Panc1 (cell line): ENCODE measurements at places on chromosomes 2 and 18.
A peak's percentile ranks its signal among the peaks of the same experiment; 100 is the strongest.

DNA sequence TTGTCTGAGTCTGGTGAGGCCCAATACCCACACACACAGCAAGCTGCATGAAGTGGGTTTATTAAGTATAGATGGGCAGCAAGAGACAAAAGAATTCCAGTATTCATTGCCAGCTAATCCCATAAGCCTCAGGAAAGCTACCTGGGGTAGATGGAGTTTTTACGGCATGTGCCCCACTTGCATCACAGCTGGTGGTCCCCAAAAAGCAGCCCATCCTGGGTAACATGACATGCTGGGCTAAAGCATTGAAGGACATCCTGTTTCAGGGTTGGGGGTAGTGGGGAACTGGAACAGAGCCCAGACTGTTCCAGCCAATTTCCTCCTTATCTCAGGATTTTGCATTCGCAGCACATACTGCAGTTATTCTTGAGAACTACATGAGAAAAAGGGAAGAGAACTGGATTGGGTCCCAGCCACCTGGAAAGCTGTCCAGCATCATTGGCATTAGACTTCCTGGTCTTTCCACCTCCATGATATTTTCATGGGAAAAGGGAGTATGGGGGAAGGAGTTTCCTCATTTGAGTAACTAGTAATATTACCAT, 240.1 kb upstream of the MMADHC start:
- DNase-seq, result no peak

DNA sequence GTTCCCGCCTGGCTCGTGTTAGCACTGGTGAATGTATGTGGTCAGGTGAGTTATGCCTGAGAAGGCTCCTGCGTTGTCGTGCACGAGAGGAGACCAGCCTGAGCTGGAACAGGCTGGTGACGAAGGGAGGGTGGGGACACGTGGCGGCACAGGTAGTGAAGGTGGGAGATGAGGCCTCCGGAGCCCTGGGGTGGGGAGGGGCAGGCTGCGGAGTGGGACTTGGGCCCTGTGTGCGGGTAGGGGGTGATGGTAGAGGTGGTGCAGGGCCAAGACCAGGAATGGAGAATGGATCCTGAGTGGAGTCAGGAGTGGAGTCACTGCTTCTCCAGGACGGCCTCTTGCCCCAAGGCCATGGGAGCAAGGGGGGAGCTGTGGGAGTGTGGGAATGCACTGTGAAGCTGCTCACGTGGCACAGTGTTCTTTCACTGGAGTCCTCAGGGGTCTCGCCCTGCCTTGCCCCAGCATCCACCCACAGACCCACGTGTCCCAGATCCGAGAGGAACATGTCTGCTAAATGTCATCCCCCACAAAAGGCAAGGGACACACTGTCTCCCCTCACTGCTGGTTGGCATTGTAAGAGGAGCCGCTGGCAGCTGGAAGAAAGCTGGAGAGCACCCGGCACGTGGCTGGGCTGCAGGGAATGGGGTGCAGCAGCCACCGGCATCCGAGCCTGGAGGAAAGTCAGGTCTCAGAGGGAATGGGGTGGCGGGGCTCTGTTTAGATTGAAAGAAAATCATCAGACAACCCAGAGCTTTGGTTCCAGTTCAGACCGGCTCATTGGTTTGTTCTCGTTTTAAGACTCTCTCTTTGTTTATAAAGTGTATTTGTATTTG, 63.7 kb downstream of the CYP26B1 start:
- no peak for DNase-seq

DNA sequence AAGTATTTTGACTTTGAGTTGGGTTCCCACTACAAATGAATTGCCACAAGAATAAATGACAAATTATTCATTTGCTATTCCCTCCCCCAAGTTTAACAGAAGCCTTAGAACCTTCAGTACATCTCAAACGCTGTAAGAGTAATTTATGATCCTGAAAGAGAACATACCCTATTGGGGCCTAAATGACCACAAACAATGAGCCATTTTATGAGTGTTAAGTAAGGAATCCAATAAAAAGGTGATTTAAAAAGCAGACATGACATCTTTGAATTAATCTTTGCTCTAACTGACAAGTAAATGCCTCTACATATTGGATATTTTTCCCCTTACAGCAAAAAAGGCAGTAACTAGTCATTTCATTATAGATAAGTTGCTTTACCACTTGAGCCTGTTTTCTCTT, 136.9 kb downstream of the NRXN1 start:
- no peak for DNase-seq

DNA sequence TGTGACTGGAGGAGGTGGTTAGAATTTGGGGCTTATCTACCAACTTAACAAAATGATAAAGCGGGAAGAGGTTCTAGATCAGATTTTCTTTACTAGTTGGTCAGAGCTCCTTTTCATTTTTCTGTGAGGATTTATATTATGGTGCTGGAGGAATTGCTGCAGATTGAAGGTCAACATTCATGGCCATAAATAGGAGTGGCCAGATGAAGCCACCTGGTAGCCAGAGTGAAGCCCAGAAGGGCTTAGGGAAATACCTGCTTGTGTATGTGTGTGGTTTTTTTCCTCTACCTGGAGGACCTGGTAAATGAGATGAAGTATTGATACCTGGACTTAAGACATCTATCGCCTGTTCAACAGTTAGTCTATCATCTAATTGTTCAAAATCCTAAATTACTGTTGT, 122.9 kb upstream of the MSTN start:
- DNase-seq, result no peak

DNA sequence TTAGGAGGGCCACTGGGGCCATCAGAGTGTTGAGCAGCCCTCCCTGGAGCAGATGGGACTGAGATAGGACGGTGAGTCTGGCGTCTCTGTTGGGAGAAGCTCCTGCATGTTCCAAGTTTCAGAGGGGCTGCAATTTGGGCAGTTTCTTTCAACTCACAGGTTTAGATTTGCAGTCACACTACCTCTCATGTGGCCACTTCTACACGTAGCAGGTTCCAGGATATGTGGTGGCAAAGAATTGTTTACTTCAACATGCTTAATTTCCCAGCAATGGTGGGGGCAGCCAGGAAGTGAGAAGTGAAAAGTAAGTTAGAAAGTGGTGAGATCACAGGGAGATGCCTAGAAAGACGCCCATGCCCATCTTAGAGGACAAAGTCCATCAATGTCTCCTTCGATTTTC, 9.3 kb downstream of the NCK2 start:
- DNase-seq, result no peak

DNA sequence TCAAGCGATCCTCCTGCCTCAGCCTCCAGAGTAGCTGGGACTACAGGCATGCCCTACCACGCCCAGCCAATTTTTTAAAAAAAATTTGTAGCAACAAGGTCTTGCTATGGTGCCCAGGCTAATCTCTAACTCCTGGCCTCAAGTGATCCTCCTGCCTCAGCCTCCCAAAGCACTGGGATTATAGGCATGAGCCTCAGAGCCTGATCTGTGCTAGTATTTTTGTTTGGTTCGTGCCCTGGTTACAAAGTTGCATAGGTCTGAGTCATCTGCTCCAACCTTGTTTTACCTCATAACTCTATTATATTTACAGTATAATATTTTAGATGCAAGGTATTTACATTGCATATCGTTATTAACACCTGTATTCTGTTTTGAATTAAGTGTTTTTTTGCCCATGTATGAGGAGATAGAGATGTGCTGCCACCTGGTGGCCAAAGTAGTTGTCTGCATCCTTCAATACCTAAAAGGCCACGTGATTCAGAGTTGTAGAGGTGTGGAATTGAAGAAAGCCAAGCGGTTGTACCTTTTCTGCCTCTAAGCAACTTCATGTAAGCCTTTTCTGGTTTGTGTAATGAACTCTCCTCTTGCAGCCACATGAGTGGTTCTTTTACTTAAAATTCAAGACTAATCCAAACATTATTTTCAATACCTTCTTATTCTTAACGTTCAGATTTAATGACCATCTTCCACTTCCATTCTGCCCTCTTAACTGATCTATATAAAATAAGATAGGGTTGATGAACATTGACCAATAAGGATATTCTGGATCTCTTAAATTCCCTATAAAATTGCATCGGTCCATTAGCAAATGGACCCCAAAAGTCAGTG, 19.9 kb upstream of the CABYR start:
- DNase-seq, result no peak

DNA sequence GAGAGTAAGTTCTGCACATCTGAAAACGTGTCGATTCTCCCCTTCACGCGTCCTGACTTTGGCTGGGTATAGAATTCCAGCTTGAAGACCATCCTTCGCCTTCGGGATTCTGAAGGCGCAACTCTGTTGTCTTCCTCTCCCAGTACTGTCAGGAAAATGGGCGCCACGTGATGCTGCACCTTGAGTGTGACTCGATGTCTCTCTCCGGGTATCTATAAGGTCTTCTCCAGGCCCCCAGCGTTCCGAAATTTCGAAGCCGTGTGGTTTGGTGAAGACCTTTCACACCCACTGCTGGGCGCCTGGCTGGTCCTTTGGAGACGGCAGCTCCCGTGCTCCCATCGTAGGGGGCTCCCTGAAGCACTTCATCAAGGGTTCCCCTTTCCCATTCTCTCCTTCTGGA, 203.7 kb downstream of the HDAC4 start:
- DNase-seq, result no peak

GRCh38 chr18:79458917-79459803, 63.4 kb downstream of the NFATC1 start:
- no peak for DNase-seq

DNA sequence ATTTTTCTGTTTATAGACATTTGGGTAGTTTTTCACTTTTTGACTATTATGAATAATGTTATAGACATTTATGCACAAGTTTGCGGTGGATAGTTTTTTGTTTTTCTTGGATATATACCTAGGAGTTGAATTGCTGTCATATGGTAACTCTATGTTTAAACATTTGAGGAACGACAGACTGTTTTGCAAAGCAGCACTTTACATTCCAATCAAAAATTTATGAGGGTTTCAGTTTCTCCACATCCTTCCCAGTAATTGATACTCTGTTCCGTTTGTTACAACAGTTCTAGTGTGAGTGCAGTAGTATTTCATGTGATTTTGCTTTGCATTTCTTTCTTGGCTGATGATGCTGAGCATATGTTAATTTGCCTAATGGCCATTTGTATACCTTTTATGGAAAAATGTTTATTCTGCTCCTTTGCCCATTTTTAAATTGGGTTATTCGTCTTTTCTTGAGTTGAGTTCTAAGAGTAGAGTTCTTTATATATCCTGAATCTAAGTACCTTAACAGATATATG, 617.3 kb upstream of the LRATD1 start:
- no peak for DNase-seq

- no peak for DNase-seq
These were observed 103.2 kb downstream of the CTIF start for GRCh38 chr18:48641981-48642380.

- DNase-seq, result no peak
These were observed 47.7 kb upstream of the WDR75 start for GRCh38 chr2:189393440-189394111.

DNA sequence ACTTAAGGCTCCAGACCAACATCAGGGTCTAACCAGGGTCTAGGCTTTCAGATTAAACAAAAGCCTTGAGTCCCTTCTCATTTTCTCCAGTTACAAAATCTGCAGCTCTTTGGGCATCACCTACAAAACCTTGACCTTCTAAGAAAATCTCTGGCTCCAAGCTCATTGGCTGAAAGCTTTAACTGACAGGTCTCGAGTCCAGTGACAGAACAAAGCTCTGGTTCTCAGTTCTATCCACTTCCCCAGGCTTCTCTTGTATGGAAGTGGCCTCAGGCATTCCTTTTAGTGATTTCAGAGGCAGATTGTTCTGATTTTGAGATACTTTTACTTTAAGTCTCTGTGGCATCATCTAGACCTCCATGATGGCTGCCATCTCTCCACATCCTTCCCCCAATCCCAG, 11.3 kb downstream of the SIX2 start:
- DNase-seq, result no peak

GRCh38 chr18:63374540-63374939, 7.5 kb upstream of the KDSR start:
- no peak for DNase-seq

- DNase-seq, result no peak
These were observed 1.3 kb upstream of the PRSS56 start for GRCh38 chr2:232518844-232519243.

GRCh38 chr2:240166191-240166590, 25.7 kb upstream of the OTOS start:
- no peak for DNase-seq

- DNase-seq, result no peak
These were observed 54.9 kb upstream of the HS6ST1 start for GRCh38 chr2:128373451-128374000.

- peak; percentile 53 for DNase-seq
These were observed 141.5 kb upstream of the NDUFV2 start for GRCh38 chr18:8960740-8961657.

DNA sequence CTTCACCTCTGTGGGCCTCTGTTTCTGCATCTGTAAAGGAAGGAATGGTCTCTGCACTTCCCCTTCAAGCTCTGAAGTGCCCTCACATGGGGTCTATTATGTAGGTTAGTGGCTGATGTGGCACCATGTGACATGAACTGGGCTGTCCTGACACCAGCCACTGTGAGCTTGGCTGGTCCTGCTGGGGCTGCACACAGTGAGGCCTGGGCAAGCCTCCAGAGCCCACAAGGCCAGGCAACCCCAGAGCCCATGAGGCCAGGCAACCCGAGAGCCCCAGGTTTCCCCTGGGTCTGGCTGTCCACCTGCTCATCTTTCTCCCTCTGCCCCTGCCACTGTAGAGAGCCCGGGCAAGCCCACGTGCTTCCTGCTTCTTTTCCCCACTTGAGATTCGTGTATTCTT, 150.1 kb upstream of the SMAD2 start:
- DNase-seq, result no peak

DNA sequence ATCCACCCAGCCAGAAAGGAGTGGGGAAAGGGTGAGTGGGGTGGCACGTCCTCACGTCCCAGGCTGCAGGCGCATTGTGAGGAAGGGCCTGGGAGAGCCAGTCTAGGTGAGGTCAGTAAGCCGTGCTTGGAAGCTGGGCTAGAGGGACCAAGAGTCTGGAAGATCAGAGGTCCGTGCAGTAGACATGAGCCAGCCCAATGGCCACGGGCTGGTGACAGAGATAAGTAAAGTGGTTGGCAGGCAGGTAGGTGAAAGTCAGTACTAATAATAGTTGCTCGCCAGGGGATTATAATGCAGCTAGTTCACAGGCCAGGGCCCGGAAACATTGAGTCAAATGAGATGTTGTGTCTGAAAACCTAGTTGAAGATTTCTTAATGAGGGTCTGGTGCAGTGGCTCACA, 133.2 kb downstream of the GBX2 start:
- no peak for DNase-seq

GRCh38 chr2:230925443-230925878, 419 bp upstream of the GPR55 start:
- DNase-seq, result no peak

DNA sequence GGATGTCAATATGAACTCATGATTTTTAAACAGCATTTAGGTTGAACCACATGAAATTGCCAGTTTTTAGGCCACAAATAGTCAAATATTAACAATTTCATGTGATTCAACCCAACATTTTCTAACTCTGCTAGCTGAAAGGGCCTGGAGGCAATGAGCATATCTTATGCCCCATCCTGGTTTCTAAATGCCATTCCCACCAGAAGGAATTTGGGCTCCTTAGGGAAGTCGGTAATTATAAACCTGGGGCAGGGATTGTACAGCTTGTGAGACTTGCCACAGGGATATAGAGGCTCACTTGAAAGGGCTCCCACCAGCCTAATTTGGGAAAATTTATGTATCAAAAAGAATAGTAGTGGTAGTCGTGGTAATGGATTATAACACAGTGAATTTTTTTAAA, 178.4 kb upstream of the ALPP start:
- no peak for DNase-seq
